ENCODE measurements at places on chromosomes 13 and 19.

- DNase-seq = no peak
Measured at GRCh38 chr13:46179491-46179908, 2.5 kb downstream of the LCP1 start.

- no peak for DNase-seq
Measured at GRCh38 chr19:6424195-6424938, at the start of gene KHSRP. Gene KHSRP (minus strand): TSS chr19:6424811. CDS start chr19:6424701, 110 bp downstream.

GRCh38 chr13:88196106-88196505, 524.9 kb downstream of the SLITRK5 start:
- no peak for DNase-seq

DNA sequence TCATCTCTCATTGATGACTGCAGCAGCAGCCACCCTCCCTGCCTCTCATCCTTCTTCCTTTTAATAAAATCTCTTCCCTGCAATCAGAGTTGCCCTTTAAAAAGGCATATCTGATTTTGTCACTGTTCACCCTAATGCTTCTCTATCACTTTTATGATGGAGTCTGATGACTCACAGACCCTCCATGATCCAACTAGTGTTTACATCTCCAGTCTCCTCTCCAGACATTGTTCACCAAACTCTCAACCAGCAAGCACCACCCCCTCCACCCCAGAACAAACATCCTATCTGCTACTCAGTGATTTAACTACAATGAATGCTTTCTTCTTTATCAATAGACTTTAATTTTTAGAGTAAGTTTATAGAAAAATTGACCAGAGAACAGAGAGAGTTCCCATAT, 59.5 kb downstream of the TNFSF11 start:
- no peak for DNase-seq

GRCh38 chr13:20272588-20273171, 40.6 kb upstream of the GJB6 start:
- DNase-seq = no peak

DNA sequence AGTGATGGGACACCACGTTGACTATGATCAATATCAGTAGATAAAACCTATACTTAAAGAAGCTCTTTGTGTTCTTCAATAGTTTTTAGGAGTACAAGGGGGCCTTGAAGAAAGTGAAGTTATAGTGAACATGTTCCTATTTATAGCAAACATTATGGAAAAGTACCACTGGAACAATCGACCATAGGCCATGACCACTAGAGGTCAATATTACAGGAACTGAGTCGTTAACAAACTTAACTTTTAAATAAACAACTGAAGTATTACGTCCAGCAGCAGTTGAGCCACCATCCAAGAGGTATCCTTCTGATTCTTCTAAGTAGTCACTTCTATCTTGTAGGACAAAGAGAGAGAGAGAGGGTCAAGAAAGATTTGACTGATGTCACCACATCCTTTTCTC, 391.0 kb upstream of the SLITRK5 start:
- no peak for DNase-seq

DNA sequence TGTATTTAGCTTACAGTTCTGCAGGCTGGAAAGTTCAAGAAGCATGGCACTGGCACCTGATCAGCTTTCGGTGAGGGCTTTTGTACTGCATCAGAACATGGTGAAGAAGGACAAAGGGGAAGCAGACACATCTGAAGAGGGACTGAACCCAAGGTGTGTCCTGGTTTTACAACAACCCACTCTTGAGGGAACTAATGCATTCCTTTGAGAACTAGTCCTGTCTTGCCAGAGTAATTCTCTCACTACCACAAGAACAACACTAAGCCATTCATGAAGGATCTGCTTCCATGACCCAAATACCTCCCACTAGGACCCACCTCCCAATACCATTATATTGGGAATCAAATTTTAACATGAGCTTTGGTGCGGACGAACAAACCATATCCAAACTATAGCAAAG, 93.6 kb downstream of the RFC3 start:
- DNase-seq = no peak

- no peak for DNase-seq
Measured at GRCh38 chr13:31878495-31878894, 139.2 kb downstream of the RXFP2 start.

GRCh38 chr19:10203686-10204085, 8.9 kb upstream of the DNMT1 start:
- no peak for DNase-seq
